ENCODE measurements at places on chromosomes 1 and 21. TPM values are rescaled to one million over a fixed set of nuclear protein-coding genes. Genes with fewer than 3 reads are reported as not detected.
A peak's percentile ranks its signal among the peaks of the same experiment; 100 is the strongest.

DNA sequence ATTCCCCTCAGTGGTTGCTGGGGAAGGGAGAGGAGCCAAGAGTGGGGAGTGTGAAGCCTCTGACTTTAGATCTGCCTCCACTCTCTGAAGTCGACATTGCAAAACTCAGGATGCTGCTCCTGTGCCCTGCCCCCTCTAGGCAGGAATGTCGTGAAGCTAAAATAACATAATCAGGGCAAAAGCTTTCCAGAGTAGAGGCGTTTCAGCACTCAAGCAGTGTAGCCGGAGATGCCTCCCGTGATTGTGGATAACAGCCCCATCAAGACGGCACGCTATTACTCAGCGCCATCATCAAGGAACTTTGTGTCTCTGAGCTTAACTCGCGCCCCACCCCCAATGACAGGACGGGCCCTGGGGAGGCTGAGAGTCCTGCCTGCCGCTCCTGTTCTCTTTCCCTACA is 60.0 kb downstream of the FBXO2 start:
- ATAC-seq, result no peak

DNA sequence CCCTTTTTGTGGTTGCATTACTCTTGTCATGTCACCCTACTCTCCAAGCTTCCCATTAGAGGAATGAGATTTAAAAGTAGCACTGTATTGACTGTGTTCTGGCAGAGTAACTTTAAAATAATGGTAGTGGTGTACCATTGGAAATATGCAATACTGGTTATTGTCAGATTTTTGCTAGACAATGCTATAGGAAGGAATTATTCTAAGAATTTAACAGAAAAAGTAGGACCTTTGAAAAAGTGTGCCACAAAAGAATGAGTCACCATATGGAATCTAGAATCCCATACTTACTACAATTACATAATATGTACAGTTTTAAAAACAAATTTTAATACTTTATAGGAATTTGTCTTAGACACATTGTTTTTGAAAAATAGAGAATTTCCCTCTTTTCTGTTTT is 13.8 kb downstream of the MIER1 start:
- no peak for ATAC-seq

DNA sequence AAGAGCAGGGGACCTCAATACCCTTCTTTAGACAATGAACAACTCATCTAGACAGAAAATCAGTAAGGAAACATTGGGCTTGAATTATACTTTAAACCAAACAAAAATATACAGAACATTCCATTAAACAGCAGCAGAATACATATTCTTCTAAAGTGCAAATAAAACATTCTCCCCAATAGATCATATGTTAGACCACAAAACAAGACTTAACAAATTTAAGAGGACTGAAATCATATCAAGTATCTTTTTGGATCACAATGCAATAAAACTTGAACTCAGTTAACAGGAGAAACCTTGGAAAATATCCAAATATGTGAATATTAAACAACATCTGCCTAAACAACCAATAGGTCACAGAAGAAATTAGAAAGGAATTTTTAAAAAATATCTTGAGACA is 47.7 kb upstream of the HP1BP3 start:
- ATAC-seq, result no peak

- no peak for ATAC-seq
Measured at GRCh38 chr1:8465692-8466091, 147.8 kb downstream of the SLC45A1 start.

DNA sequence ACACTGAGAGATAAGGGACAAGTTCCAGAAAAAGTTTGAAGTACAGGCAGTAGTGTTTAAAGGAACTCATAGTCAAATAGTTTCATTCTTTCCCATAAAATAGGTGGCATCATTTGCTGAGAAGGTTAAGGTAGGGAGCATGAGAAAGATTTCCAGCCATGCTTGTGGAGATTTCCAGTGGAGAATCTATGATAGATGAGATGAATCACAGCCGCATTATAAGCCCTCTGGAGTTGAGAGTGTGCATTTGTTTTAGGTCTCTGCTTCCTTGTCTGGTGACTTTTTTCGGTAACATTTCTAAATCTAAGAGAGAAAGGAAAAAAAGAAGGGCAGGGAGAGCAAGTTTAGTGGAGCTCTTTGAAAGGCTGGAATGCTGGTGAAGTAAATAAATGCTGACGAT is 108.7 kb downstream of the DISP1 start:
- no peak for ATAC-seq

DNA sequence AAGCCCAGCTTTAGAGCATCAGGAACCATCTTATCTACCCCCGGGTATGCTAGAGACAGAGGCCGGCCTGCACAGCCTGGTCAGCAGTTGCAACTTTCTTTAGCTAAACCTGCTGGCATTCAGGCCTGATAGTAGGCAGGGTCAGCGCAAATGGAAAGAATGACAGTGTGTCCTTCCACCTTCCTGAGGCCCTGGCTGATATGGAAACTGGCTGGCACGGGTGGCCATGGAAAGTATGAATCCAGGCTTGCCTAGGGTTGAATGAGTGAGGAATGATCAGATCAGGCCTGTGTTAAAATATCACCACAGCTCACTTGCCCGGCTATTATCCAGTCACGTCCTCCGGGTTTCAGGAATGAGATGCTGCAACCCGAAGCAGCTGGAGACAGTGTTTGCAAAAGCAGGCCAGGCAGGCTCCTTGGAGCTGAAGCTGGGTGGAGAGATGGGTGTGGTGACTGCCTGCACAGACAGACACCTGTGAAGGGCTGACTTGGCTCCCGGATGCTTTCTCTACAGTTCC is 34.7 kb downstream of the RCAN1 start:
- no peak for ATAC-seq

GRCh38 chr1:21397813-21398188 is 42.1 kb upstream of the NBPF3 start:
- peak; percentile 93 for ATAC-seq

- ATAC-seq, result no peak
Measured at GRCh38 chr1:182652933-182653332, 31.5 kb downstream of the RGS8 start.

DNA sequence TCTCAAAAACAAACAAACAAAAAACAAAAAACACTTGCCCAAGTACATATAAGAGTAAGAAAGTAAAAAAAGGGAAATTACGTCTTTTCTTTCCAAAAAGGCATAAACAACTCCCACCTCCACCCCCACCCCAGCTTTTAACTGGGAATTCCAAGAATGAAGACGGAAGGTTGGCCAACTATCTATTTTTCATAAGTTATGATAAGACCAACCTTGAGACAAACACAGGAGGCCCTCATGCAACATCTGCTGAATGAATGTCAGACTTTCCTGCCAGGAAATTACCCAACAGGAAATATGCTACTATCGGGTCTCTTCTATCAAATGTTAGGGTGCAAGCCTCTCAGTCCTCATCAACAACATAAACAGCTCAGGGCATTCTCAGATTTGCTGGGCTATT is 1.9 kb downstream of the BSDC1 start:
- no peak for ATAC-seq

GRCh38 chr21:26117972-26118367 is 52.6 kb downstream of the APP start:
- no peak for ATAC-seq

The PADI2 gene
- 0.13 TPM for total RNA-seq

Data from activated T-helper 17 cell treated with anti-CD3 and anti-CD28 coated beads, Interleukin-2, amount 50 U/mL, for 72 hours (primary cell).